Tibial nerve (tissue), 4 donors: ENCODE measurements at places on chromosomes 3 and 15.

DNA sequence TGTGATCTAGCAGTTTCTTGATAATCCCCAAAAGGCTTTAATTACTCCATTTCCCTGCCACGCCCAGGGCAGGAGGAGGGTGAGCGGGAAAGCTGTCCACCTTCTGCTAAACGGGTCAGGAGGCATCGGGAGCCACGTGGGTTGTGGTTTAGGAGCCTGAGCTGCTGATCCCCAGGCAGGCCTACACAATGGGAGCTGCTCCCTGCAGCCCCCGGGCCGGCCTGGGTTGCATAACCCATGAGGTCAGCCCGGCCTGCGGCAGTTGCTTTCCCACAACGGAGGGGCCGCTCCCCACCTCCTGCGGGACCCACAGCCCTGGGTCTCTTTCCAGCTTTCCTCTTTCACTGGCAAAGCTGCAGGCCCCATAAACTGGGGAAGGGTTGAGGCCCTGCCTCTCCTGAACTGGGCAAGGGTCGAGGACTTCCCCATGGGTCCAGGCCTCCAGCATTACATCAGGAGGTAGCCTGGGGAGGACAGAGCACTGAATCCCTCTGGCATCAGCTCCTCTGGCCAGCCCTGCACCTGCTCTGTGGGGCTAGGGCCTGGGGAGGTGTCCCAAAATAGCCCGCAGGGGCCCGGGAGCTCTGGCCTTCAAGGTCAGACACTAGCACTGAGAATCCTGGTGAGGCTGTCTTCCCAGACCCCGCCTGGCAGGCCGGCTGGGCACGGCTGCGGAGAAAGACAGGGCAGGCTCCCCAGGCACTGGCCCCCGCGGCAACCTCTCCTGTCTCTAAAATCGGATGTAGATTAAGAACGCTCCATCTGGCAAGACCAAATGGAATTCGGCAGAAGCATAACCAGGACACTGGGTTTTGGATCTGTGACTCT, 47.3 kb downstream of the ZDHHC19 start:
- DNase-seq: no peak

GRCh38 chr3:114608293-114608692, 314.5 kb downstream of the TIGIT start:
- no peak for DNase-seq

DNA sequence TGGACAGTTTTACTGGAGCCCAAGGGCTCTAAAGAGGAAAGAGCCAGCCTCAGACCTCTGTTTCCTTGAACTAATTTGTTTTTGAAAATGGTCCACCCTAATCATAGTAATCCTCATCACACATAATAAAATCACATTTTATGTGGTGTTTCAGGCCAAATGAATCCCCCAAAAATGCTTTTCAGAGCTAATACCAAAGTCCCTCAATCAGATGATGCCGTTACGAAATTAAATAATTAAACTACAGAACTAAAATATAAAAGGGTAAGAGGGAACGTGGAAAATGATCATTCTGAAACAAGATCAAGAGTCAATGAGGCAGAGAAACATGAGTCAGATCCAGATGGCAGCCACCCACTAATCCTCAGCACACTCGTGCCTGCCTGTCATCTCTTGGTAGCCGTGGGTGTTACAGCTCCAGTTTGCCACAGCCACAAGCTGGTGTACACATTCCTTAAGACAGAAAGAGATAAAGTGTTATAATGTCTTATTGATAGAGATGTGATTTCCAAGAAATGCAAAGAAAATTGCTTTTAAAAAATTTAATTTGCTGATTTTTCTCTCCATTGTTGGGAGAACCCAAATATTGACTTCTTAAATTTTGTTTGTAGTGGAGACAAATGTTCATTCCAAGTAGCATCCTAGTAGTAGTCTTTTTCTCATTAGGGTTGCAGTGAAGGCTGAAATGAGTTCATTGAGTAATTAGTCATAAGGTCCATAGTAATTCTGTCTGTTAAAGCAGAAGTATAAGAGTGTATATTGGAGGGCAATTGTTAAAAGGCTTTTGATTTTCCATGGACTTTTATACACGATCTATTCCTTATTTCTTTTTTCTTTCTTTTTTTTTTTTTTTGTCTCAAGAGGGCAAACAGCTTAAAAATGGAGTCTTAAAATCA, 104.2 kb downstream of the AGBL1 start:
- DNase-seq: no peak

DNA sequence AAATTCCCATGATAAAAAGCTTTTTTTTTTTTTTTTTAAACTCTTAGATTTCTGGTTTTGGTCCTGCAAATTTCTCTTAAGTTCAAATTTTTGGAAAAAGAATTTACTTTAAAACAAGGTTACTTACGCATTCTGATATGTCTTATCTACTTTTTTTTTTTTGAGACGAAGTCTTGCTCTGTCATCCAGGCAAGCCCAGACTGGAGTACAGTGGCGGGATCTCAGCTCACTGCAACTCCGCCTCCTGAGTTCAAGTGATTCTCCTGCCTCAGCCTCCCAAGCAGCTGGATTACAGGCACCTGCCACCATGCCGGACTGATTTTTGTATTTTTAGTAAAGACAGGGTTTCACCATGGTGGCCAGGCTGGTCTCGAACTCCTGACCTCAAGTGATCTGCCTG, 83.2 kb downstream of the RASA2 start:
- DNase-seq: no peak

GRCh38 chr3:141392897-141393734, 24.8 kb downstream of the ZBTB38 start:
- no peak for DNase-seq

GRCh38 chr15:90686435-90687218, 30.5 kb upstream of the BLM start:
- no peak for DNase-seq

DNA sequence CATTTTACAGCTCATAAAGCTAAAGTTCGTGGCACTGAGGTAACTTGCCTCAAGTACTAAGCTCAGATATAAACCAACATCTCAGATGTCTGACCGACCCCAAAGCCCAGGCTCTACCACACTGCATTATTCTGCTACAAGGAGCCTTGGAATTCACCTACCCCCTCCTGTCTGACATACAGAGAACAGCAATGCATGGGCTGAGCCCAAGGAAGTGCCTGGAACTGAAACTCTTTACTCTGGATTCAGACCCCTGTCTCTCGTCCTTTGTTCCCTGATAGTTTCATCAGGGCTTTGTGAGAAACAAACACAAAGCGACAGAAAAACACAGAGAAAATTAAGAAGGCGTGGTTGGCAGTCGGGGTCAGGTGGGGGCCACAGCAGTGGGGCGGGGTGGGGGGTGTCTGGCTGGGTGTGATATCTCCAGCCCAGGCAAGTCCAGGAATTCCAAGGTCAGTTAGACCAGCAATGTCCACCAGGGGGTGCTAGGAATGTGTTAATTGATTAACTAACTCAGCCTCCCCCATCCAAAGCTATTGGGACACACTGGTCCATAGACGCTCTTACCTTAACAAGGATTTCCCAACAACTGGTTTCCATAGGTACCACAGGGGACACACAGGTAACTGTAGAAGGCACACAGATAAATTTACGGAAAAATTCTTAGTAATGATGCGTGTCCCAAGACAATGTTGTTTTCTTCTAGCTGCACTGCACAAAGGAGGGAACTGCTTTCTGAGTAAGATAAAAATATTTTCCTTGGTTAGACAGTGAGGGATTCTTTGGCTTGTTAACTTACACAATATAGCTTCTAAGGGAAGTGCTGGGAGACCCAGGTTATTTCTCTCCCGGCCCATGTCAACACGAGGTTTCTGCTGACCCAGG, 18.8 kb upstream of the SSUH2 start:
- peak; percentile 70 for DNase-seq

DNA sequence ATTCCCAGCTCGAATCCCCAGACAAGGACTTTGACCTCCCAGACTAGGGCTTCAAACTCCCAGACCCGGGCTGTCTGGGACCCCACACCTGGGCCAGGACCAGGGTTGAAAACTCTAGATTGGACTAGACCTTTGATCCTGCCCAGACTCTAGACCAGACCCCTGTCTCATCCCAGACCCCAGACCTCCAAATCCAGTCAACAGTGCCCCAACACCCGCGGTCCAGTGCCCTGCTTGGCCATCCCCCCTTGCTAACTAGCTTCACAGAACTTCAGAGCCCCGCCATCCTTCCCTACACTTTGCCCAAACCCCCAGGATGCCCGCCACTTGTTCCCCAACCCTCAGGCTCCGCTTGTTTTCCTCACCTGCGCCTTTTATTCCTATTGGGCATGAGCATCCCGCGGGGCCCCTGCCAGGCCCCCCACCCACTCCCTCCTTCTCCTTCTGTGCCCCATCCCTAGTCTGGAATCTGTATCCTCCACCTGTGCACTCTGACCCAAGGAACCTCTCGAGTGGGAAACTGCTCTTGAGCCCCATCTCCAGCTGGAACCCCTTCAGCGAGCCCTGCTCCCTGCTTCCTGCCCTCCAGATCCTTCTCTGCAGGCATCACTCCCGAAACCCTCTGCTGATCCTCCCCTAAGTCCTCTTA, 604 bp downstream of the GNAI2 start:
- DNase-seq: no peak

GRCh38 chr15:51848811-51849210, 19.4 kb downstream of the TMOD3 start:
- no peak for DNase-seq

- DNase-seq: no peak
Observed at GRCh38 chr15:23436421-23436820, 10.6 kb downstream of the GOLGA6L2 start.

DNA sequence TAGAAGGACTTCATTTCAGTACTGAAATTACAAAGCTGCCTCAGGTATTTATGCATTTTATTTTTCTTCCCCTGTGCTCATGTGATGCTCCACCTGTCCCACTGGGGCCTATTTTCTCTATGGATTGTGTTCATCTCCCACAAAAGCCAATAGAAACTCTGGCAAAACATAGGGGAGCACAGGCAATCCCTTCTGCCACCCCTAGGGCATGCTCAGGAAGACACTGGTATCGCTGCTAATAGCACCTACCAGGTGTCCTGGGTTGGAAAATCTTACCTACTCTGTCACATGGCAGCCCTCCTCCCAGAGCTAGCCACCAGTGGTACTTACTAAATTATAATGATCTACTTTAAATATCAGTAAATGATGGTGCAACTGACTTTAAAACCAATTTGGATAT, 427.4 kb downstream of the FGF12 start:
- DNase-seq: no peak

GRCh38 chr3:136141291-136141785, 54.8 kb downstream of the MSL2 start:
- DNase-seq: no peak
